ENCODE measurements at places on chromosomes 1 and 21. TPM values are rescaled to one million over a fixed set of nuclear protein-coding genes. Genes with fewer than 3 reads are reported as not detected.

DNA sequence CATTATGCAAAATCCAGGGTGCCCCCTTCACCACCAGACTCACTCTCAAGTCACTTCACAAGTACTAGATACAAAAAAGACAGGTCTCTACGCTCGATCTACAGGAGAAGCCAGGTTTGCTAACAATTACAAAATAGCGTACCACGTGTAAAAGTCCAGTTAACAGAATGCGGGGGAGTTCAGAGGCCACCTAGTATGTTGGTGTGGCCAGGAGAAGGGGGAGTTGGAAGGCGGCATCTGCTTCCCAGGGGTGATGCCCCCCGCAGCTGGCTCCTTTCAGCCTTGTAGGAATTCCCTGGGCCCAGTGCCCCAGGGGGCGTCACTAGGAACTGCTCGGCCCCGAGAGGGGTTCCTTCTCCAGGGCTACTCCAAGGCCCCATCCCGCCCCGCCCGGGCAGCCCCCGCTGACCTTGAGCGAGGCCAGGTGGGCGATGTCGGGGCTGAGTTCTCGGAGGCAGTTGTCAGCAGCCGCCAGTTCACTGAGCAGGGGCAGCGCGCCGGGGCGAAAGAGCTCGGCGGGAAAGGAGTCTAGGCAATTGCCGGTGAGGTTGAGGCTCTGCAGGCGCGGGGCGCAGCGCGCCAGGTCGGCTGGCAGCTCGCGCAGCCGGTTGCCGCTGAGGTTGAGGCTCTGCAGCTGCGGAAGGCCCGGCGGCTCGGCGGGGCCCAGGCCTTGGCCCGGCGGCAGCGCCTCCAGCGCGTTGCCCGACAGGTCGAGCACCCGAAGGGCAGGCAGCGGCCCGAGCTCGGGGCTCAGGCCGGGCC is 664 bp downstream of the LRRC47 start:
- no peak for DNase-seq
- no peak overlapping the region for H3K27ac ChIP-seq
- no peaks in the 10 kb centered on the region for H3K36me3 ChIP-seq
- H3K27me3 ChIP-seq: no peaks in the 10 kb centered on the region
- peaks cover 27% of the 10 kb centered on the region for H3K4me1 ChIP-seq

- no peaks in the 10 kb centered on the region for H3K27me3 ChIP-seq
- H3K36me3 ChIP-seq: no peaks in the 10 kb centered on the region
- no peak overlapping the region for H3K4me3 ChIP-seq
- peaks cover 7% of the 10 kb centered on the region for H3K4me1 ChIP-seq
Observed at GRCh38 chr1:110896090-110896489, 23.1 kb downstream of the CD53 start.

DNA sequence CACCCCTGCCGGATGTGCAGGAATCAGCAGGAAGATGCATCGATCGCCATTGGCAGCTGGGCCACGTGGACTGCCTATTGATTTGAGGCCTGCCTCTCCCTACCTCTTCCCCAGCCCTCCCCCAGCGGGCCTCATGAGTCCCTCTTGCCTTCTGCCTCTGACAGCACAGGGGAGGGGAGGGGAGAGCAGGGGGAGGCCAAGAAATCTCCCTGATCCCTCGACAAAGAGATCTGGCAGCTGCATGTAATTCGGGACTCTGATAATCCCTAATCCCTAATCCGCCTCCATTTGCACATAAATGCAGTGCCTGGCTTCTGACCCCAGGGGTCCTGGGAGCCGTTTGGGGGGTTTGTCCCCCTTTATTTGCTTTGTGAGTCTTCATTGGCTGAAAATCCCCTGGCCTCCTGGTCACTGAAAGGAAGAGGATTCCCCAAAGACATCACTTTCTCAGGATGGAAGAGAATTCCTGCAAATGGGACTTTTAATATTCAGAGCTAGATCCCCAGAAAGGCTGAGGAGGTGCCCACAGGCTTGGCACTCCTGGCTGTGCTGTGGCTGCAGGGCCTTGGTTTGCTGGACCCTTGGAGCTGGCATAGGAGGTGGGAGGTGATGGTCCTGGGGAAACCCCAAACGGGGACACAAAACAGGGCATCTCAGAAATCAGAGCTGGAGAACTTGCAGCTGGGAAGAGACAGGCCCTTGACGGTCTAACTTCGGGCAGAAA is 239.4 kb upstream of the POU3F1 start:
- no peaks in the 10 kb centered on the region for H3K27me3 ChIP-seq
- DNase-seq: no peak
- no peak overlapping the region for H3K4me3 ChIP-seq
- H3K4me1 ChIP-seq: peaks cover 4% of the 10 kb centered on the region

GRCh38 chr1:180271272-180272255 is 41.5 kb downstream of the LHX4 start:
- H3K27ac ChIP-seq: no peak overlapping the region
- H3K4me1 ChIP-seq: no peaks in the 10 kb centered on the region
- H3K4me3 ChIP-seq: no peak overlapping the region
- no peak for DNase-seq

DNA sequence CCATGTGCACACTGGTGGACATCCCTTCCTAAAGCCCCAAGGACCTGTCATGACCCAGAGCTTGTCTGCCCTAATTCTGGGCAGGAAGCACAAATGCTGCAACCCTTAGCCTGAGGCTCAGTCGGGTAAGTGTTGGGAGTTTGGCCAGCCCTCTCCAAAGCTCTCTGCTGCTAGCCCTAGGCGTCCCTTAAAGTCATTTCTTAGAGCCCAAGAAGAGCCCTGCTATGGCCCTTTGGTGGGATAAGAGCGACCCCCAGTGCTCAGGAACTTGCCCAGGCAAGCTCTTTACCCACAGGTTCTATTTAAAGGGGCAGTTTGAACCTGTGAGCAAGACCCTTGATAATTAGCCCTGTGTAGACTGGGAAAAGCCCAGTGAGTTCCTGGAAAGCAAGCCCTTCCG is 356.8 kb downstream of the RRAGC start:
- no peaks in the 10 kb centered on the region for H3K27me3 ChIP-seq
- no peaks in the 10 kb centered on the region for H3K4me1 ChIP-seq
- no peak overlapping the region for H3K27ac ChIP-seq
- DNase-seq: no peak

GRCh38 chr1:234724516-234725176 is 114.7 kb upstream of the IRF2BP2 start:
- DNase-seq: peak; percentile 63
- H3K4me3 ChIP-seq: no peak overlapping the region
- H3K27me3 ChIP-seq: no peaks in the 10 kb centered on the region
- peaks cover 83% of the 10 kb centered on the region for H3K4me1 ChIP-seq
- H3K27ac ChIP-seq: peak overlapping the region; percentile 89
- H3K36me3 ChIP-seq: no peaks in the 10 kb centered on the region

- H3K4me3 ChIP-seq: no peak overlapping the region
- no peaks in the 10 kb centered on the region for H3K27me3 ChIP-seq
Observed at GRCh38 chr1:245142171-245142798, 12.5 kb upstream of the KIF26B start.

- no peak overlapping the region for H3K27ac ChIP-seq
- H3K4me3 ChIP-seq: no peak overlapping the region
- peak; percentile 56 for DNase-seq
Observed at GRCh38 chr1:93625582-93626327, 55.9 kb downstream of the BCAR3 start.

Gene SPRR2A
- not detected for total RNA-seq

Gene MEGF6
- 16.1 TPM for total RNA-seq

Gene G0S2
- total RNA-seq: 73.5 TPM

Gene CLCA1
- total RNA-seq: 0.55 TPM

Gene SYCP1
- 66.5 TPM for total RNA-seq

Measured in testis (tissue), 5 donors.